CD8-positive, alpha-beta T cell (primary cell): ENCODE measurements at places on chromosomes 3 and 15.

GRCh38 chr15:71752604-71753289, 57.6 kb upstream of the NR2E3 start:
- no peak for DNase-seq

- DNase-seq = no peak
Measured at GRCh38 chr3:56929809-56930615, 128.3 kb upstream of the ARHGEF3 start.

DNA sequence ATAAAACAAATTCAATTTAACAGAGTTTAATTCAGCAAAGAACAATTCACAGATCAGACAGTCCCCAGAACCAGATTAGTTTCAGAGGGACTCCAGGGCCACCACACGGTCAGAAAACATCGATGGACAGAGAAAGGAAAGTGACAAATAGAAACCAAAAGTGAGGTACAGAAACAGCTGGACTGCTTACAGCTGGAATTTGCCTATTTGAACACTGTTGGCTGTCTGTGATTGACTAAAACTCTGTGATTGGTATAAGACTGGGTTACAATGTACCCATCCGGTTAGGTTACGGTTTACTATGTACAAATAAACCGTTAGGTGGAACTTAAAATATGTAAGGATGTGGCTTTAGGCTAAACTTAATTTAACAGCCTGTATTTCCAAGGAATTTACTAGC, 30.3 kb downstream of the MOBP start:
- DNase-seq = no peak

DNA sequence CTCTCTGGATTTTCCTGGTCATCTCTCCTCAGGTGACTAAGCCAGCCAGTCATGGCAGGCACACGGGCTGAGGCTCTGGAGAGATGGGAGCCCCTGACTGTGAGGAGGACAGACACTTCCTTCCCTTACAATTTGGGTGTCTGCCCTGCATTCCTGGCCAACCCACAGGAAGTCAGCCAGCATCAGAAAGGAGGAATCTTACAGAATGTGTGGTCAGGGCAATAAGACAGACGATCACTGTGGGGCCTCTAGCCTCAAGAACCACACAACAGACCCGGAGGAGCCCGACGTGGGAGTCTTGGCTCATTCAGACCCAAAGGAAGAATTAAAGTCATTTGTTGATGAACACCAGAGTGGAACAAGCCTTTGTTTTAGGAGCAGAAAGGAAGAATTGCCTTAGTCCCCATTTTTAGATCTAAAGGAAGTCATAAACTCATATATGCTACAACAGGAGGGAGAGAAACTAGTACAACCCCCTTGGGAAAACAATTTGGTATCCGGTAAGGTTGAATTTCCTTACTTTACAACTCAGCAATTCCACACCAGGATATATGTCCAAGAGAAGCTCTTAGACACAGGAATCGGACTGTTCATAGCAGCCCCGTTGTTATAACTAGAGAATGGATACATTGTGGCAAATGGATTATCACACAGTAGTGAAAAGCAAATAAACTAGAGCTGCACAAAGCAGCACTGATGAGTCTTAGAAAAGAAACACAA, 62.2 kb downstream of the ABTB1 start:
- DNase-seq = no peak
